Endodermal cell (in vitro differentiated cells): ENCODE measurements at places on chromosomes 11 and 22. TPM values are rescaled to one million over a fixed set of nuclear protein-coding genes. Genes with fewer than 3 reads are reported as not detected.
A peak's percentile ranks its signal among the peaks of the same experiment; 100 is the strongest.

Gene SLC5A4
- total RNA-seq: not detected in 2 replicates

Gene POTEH
- not detected in 2 replicates for total RNA-seq

DNA sequence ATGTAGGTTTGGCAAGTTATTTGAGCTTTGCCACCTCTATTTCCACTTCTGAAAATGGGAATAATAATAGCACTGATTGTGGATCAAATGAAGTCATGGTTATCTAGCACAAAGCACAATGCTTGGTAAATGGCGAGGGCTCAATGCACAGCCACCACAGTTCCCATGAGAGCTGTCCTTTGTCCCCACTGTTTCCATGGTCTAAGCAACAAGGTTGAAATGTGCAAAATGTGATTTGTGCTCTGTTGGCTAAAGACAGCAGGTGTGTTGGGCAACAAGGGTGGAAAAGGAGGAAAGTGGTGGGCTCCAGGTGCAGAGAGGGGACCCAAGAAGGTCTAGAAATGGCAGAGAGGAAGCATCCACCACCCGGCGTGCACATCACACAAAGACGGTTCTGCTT, 200.5 kb downstream of the TRIM29 start:
- no peak for DNase-seq

- no peak for DNase-seq
These were observed 12.3 kb downstream of the LTBP3 start for GRCh38 chr11:65545853-65546216.

DNA sequence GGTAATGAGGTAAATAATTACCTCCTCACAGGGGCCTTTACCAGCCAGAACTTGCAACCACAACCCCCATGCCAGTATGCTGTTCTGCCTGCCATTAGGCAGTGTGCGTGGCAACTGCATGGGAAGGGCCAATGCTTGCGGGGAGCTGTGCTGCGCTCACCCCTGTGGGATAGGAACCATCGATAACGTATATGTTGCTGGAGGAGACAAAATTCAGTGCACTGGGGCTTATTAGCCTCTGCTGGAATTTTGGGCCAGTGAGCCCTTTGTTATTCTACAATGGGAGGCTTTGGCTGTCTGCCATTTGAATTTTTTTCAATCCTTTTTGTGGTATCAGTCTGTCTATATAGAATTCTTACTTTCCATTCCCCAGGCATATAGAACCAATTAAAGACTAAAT, 47.3 kb downstream of the PPP2R1B start:
- DNase-seq: no peak

DNA sequence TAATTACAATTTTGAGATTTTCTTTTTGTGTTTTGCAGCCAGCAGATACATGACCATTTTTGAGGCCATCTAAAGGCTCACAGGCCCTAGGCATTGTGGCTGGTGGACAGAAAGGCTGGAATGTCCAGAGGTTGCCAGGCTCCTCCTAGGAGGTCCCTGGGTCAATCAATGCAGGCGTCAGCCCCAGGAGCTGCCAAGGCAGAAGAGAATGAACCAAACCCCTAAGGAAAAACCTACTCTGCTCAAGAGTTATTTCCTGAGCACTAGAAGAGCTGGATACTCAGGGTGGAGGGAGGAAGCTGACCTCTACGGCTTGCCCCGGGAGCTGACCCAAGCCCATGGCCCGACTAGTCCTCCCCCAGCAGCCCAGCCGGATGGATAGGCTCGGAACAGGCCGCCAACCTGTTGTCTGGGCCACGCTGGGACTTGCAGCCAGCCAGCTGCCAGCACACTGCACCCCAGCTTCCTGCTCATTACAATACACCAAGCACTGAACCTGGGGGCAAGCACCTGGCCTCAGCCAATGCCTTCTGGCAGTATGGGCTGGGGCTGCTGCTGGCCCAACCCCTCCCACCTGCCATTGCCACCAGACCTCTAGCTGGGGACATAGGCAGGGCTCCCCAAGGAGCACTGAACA, 5.7 kb upstream of the SCGB1A1 start:
- peak; percentile 40 for DNase-seq
